ENCODE measurements at places on chromosomes 12 and 14. TPM values are rescaled to one million over a fixed set of nuclear protein-coding genes. Genes with fewer than 3 reads are reported as not detected.

The GLIPR1L1 gene
- total RNA-seq, result 0.79 TPM

The RNASE2 gene
- total RNA-seq, result not detected

The TAS2R9 gene
- total RNA-seq, result not detected

The CFL2 gene
- 99.2 TPM for total RNA-seq

The C12orf50 gene
- total RNA-seq, result not detected

The RNASE1 gene
- 0.39 TPM for total RNA-seq

The RIPK3 gene
- 13.0 TPM for total RNA-seq

The C12orf60 gene
- 0.79 TPM for total RNA-seq

Data from placental epithelial cell (primary cell).